GM20000 (cell line): ENCODE measurements at places on chromosomes 12 and 14.

GRCh38 chr14:34628681-34629135, 1.2 kb downstream of the SNX6 start:
- no peak for DNase-seq

DNA sequence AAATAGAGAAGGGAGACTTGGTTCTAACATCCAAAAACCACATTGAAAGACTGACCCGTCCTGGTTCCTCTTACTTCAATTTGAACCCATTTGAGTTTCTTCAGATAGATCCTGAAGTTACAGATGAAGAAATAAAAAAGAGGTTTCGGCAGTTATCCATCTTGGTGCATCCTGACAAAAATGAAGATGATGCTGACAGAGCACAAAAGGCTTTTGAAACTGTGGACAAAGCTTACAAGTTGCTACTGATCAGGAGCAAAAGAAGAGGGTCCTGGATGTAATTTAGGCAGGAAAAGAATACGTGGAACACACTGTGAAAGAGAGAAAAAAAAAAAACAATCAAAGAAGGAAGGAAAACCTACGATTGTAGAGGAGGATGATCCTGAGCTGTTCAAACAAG, 25.4 kb upstream of the NFKBIA start:
- DNase-seq: no peak

DNA sequence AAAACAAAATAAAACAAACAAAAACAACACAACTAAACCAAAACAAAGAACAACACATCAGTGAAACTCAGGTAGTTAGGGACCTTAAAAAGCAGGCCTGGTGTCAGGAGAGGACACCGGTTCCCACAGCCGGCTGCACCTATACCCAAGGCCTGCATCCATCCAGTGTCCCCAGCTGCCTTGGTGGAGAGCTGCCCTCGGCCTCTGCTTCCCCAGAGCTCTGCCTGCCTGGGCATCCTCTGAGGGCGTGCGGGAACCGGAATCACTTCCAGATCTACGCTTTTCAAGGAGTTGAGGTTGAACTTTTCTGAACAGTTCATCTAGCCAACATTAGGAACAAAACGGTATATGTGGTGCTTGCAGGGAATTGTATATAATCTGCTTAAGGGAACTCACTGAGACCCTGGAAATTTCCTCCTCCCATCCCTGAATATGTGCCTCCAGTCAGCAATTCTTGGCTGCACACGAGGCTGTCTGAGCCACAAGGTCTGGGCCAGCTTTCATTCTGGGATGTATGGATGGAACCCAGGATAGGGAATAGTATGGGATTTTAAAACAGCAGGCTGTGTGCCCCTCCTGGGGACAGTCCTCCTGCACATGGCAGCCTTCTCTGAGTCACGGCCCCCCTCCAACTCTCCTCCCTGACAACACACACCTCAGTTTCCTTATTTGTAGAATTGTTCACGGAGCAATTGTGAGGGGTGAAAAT, 319.0 kb upstream of the RTL1 start:
- DNase-seq: no peak

DNA sequence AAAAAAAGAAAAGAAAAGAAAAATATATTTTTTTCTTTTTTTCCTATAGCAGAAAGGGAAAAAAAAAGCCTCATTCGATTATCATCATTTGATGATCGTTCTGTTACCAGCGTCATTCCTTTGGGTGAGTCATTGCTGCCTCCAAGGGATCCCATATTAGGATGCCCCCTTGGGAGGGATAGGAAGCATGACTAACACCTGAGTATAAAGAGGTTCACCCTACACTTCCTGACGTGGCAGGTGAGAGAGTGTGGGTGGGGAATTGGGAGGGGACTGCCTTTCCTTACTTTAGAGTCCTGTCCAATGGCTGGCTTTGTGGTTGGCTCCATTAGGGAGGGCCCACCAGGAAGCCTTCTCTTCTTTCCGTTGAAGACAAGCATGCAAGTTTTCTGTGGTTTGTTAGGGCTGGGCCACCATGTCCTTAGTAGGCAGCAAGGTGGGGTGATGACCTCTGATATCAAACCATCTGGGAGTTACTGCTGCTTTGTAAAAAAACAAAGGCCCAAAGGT, 56.1 kb upstream of the FUT8 start:
- DNase-seq: no peak

DNA sequence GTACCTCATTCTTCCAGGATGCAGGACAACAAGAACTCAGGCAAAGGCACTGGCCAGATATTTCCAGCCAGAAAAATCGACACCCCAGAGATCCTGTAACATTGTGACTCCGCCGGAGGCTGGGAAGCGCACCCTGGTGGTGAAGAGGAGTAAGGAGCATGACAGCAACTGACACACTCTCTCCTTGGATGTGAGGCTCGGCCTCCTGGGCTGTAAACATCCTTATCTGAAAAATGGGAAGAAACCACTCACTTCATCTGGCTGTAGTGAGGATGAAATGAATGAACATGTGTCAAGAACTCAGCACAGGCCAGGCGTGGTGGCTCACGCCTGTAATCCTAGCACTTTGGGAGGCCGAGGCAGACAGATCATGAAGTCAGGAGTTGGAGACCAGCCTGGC, 27.5 kb downstream of the TCHP start:
- DNase-seq: peak; percentile 54

- DNase-seq: peak; percentile 65
These were observed 15.5 kb downstream of the EMP1 start for GRCh38 chr12:13211859-13212664.
